ENCODE measurements at places on chromosomes 16 and 17.

DNA sequence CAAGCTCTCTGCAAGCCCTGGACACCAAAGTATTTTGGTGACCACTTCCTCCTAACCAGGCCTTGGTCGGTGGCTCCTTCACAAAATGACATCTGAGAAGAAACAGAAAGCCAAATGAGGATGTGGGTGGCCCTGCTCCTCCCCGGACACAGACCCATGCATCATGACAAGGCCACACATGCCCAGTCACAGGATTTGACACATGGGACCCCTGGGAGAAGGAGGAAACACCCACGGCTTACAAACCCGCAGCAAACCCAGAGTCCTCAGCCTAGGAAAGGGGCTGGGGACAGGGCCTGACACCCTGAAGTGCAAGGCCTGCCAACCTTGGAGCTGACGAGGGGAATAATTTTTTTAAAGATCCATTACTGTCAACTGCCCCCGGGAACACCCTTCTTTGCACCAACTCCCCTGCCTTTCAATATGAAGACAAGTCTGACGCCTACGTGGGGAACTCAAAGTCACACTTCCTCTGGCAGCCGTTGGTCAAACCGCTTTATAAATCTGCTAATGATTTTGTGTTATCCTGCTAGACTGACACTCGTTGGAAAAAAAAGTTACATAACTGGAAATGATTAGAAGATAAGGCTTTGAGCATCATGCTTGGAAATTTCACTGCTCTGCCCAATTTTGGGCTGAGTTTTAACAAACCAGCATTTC lies 41.3 kb downstream of the GAS7 start:
- DNase-seq: no peak

DNA sequence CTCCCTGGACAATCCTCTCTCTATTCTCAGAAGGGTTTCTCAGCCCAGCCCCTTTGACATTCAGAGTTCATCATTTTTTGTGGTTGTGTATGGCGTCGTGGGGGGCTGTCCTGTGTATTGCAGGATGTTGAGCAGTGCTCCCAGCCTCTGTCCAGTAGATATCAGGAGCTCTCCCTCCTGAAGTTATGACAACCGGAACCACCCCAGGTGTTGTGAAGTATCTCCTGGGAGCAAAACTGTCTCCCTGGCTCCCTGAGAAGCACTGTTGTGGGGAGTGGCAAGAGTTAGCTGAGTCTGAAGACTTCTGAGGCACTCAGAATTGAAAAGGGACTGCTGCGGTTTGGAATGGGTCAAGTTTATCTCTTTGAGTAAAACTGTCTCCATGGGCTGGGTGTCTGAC lies 55.9 kb upstream of the MGAT5B start:
- no peak for DNase-seq

- no peak for DNase-seq
These were observed 845 bp upstream of the NAT9 start for GRCh38 chr17:74776990-74777389.

DNA sequence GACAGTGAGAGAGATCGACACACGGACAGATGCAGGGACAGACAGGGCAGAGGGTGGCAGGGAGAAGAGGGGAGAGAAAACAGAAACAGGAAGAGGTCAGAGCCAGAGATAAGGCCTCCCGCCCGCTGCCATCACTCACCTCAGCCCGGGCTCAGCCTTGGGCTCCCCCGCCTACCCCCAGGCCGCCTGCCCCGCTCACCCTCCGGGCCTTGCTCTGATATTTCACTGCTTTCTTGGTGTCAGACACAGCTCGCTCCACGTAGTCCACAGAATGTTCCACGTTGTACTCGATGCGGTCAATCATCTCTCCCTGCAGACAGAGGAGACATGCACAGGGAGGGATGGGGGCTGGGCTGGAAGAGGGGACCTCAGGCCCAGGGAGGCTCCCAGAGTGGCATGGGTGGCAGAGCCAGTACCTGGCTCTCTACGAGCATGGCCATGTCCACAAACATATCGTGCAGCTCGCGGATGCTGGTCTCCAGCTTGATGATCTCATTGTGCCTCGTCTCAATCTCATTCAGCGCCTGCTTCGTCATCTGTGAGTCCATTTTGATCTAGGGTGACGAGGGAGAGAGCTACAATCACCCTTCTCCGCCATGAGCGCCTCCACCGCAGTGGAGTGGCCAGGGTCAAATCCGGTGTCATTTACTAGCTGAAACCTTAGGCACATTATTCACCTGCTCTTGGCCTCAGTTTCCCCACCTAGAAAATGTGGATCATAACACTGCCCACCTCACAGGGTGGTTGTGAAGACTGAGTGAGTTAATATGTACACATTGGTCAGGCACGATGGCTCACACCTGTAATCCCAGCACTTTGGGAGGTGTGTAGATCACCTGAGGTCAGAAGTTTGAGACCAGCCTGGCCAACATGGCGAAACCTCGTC lies 8.2 kb downstream of the HSD3B7 start:
- no peak for DNase-seq

DNA sequence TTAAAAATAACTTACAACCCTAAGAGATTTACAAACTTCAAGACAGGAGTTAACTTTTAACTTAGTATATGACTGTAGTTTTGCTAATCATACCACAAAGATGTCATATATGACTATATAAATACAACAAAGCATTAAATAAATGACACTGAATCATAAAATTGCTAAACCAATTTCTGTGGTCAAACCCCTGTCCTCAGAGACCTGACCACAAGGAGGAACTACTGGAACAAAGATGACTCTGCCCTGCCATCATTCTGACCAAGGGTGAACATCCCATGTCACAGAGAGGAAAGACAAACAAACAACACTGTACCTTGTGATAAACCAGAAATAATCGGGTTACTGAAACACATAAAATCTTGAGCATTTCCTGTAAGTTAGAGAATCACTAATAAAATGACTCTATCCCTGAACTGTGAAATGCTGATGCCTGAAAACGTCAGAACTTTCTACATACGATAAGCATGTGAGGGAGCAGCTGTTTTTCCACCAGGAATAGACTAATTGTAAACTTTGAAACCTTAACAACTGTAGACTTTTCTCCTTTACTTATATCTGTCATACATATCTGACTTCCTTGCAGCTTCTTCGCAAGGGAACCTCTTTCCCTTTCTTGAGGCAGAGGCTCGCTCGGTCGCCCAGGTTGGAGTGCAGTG lies 47.9 kb downstream of the WDR59 start:
- no peak for DNase-seq

GRCh38 chr16:50272687-50273381 lies 6.5 kb downstream of the ADCY7 start:
- DNase-seq: no peak

- DNase-seq: no peak
These were observed 25.2 kb downstream of the KANSL1 start for GRCh38 chr17:46167826-46168569.

DNA sequence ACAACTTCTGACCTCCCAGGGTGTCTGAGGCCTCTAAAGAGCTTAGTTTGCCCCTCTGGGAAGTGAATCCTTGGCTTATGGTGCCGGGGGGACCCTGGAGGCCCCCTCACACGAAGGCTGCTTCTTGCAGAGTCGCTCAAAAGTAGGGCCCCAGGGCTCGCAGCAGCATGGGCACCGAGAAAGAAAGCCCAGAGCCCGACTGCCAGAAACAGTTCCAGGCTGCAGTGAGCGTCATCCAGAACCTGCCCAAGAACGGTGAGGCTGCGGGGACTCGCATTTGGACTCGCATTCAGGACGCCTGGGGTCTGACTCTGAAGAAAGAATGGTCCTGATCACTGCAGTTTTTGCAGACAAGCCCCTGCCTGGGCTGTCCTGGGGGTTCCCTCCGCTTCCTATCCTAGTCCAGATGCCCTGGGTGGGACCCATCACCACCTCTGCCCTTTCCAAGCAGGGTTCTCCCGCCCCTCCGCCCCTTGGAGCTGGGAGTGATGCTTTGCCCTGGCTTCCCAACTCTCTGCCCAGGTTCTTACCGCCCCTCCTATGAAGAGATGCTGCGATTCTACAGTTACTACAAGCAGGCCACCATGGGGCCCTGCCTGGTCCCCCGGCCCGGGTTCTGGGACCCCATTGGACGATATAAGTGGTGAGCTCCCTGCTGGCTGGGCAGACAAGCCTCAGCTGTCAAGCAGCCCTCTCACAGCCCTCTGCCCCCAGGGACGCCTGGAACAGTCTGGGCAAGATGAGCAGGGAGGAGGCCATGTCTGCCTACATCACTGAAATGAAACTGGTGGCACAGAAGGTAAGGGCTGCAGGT lies 698 bp downstream of the ACBD4 start:
- no peak for DNase-seq

DNA sequence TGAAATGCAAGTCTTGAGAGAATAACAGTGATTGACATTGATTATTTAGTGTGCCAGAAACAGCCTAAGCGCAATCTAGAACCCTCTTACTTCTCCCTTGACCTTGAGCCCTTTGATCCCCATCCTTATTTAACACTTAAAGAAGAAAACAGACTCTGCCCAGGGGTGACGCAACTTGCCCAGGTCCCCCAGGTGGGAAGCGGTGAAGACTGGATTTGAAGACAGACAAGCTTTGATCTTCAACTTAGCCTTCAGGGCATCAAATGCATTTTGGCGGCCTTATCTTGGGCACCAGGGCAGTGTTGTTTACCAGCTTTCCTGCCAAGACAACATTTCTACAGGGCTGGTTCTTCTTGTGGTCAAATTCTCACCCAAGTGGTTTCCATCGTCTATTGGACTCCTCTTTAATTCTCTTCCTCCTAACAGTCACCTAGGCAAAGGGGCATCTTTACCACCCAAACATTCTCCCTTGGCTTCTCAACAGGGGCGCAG lies 8.9 kb upstream of the CIITA start:
- DNase-seq: no peak

- no peak for DNase-seq
These were observed 19.3 kb downstream of the CNP start for GRCh38 chr17:41985919-41986318.

GRCh38 chr16:89224665-89225064 lies 7.2 kb downstream of the ZNF778 start:
- DNase-seq: no peak

- no peak for DNase-seq
These were observed 2.9 kb downstream of the TMEM107 start for GRCh38 chr17:8173056-8173870.

DNA sequence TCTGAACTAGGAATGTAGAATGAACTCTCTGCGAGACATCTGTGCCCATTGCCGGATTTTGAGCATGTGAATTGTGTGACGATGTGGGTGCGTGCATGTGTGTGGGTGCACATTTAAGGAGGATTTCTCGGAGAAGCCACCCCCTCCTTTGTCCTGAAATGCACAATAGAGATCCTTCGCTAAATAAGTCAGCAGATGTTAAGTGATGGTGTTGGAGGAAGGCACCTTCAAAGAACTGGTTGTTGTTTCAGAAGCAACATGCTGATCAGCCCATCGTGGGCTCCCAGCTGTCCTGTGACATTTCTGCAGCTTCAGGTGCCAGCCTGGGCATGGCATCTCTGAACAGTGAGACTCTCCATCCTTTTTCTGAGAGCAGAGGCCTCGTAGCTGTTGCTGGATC lies 194.9 kb downstream of the MSI2 start:
- DNase-seq: no peak

- no peak for DNase-seq
These were observed 49.2 kb downstream of the KCNJ12 start for GRCh38 chr17:21425321-21425720.

DNA sequence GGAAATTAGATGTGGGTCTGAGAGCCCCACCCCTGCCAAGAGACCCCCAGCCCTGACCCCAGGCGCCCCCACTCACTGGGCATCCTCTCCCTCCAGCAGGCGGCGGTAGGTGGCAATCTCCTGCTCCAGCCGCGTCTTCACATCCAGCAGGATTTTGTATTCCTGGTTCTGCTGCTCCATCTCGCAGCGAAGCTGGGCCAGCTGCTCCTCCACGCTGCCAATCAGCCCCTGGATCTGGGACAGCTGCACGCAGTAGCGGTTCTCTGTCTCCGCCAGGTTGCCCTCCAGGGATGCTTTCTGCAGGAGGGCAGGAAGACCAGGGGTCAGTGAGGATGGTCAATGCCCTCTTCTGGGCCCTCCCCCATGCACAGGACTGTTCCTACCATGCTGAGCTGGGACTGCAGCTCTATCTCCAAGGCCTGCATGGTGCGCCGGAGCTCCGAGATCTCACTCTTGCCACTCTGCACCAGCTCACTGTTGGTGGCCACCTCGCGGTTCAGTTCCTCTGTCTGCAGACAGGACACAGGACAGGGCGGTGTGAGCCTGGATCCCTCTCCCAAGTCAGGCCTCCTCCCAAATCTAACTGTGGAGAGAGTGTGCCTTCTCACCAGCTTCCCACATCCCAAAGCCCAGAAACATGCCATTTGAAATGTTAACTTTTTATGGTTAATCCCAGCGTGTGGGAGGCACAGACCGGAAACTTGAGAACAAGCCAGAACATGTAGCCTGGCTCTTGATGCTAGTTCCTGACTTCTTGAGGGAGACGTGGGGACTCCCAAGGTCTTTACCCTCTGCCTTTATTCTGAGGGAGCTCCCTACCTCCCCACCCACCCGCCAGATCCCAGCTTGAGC lies 3.6 kb downstream of the KRT17 start:
- no peak for DNase-seq

DNA sequence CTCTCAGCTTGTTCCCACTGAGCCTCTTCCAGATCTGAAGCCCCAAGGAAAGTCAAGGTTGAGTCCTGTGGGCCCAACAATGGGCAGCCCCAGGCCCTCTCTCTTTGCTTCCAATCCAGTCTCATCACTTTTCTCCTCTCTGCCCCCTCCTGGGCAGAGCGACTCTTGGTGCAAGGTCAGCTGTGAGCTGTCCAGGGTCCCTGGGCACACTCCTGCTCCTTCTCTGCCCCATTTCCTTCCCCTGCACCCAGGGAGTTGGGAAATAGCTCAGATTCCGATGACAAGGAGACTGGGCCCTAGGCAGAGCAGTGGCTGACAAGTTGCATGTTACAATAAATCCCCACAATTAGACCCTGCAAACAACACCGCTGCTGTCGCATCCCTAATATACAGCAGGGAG lies 16.1 kb upstream of the CRHR1 start:
- no peak for DNase-seq

DNA sequence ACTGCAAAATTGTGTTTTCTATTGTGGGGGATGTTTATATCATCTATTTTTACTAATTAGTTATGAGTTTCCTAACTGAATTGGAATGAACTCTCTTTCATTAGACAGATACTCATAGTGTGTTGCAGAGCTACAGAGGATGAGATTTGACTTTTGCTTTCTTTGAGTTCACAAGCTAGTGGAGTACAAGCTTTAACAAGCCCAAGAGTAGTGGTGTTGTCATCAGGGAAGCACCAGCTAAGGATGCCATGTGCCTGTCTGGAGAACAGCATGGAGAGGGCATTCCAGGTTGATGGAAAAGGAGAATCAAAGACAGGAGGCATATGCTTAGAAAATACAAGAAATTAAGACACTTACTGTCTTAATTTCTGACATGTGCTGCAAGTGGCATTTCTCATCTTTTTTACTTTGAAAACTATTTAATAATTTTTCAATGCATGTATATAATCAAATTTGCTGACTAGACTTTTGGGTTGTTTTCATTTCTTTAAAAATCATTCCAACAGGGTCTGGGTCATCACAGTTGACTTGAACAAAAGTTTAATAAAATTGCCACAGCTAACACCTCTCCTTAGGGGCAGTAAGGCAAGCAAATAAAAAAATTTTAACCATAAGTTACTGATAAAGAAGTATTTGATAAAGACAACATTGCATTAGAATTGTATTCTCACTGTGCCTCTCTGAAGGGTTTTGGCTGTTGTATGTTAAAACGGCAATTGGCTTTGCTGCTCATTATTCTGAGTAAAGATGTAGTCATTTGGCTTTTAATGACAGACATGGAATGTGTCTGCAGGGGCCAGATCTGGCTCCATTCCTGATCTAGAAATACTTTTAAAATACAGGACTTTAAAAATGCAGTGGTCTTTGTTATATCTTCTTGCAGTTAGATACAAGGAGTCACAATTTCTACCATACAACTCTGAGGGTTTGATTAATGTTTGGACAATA lies 323.7 kb upstream of the CDH11 start:
- no peak for DNase-seq

GRCh38 chr17:68238871-68239253 lies 9.0 kb upstream of the AMZ2 start:
- no peak for DNase-seq

Data from activated T-helper 1 cell treated with anti-CD3 and anti-CD28 coated beads, Interleukin-2, amount 50 U/mL, for 16 hours (primary cell).